RPMI8226 (cell line): ENCODE measurements at places on chromosomes 16 and 17.

DNA sequence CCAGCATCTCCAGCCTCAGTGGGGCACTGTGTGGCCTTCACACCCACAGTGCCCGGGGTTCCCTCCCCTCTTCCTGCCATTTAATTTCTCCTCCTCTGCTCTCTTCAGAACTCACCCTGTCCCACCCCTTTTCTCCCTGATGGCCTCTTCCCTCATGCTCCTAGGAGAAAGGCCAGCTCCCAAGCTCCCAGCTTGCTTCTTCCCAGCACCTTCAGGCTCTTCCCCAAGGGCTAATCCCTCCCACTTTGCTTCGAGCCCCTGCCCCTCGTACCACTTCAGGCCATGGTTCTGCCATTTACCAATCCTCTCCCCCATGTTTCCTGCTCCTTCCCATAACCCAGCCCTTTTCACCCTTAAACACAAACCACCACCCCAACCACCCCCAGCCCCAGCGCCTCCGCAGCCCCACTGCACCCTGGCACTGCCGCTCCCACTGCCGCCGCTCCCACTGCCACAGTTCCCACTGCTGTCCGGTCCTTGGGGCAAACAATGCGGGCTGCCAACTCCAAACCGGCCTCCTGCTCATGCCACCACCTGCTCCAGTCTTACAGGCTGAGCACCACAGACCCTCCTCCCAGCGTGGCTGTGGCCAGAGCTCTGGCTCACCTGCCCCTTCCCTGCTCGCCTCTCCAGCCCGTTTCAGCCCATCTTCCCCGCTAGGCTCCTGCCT is 28.6 kb downstream of the ADAM11 start:
- DNase-seq = no peak

- DNase-seq = peak; percentile 32
Measured at GRCh38 chr17:16973760-16974540, 2.0 kb upstream of the TNFRSF13B start.

DNA sequence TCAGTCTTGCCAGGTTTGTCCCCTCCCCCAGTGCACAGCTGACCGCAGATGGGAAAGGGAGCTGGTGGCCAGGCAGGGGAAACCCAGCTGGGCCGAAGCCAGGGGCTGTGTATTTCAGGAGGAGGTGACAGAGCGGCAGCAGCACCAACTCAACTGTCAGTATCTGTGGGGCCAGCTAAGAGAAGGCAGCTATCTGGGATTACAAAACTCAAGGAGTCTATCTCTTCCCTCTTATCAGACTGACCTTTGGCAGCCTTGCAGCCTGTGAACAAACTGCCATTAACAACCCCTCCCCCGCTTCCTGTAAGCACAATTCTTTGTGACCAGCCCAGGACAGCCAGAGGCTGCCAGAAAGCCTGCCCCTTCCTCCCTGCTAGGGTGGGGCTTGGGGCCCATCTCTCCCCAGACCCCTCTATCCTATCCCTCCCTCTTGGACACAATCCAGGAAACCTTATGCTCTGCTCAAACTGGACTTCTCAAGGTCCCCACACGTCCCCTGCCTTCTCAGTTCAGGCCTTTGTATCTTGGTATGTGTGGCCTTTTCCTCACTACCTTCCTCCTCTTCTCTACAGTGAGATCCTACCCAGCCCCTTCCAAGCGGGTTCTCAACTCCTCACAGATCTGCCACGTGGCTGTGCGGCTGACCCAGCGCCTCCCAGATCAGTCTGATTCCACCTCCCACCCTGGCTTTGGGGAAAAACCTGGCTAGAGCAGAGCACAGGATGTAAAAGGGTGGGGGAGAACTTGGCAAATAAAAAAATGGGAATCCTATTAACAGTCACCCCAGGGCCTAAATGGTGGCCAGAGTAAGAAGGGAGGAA is 10.5 kb downstream of the ST3GAL2 start:
- peak; percentile 99 for DNase-seq

DNA sequence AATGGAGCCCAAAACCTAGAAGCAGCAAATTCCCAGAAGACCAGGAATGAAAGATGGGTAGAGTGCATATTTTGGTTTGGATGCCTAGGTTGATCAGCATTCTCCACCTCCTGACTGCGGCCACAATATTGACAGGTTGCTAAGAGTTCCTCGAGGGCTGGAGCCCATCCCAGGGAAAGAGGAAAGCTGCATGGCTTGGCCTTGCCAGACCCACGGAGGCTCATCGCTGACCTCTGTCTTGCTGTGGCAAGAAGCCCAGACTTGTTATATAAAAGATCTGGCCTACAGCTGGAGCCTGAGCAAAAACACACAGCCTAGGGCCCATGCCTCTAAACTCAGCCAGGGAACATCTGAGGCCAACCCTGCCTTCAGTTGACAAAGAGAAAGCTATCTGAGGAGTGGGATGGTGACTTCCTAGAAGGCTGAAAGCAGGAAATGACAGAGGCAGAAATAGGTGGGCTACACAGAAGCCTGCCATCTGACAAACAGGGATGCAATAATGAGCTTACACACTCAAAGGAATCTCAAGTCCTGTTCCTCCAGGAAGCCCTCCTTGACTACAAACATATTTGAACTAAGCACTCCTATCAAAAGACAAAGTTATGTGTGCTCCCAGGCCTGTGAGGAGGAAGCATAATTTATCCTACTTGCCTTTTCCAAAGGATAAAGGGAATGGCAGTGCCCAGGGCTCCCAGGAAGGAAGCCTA is 22.5 kb upstream of the SLC35B1 start:
- DNase-seq = no peak

DNA sequence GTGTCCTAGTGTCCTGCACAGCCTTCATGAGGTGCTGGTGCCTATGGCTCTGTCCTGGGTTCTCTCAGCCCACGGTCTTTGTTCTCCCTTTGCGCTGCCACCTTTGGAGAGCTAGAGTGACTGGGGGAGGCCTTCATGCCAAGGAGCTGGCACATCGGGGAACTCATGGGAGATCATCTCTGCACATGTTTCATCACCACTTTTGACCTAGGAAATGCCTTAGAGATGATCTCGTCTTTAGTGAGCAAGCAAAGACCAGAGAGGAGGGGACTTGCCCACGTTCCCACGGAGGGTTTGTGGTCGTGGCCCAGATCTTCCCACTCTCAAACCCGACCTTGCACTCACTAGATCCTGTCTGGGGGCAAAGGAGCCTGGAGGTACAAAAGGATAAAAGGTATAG is 23.5 kb downstream of the TBX4 start:
- DNase-seq = no peak

- DNase-seq = peak; percentile 87
Measured at GRCh38 chr16:31105677-31106213, 2.4 kb upstream of the BCKDK start.

DNA sequence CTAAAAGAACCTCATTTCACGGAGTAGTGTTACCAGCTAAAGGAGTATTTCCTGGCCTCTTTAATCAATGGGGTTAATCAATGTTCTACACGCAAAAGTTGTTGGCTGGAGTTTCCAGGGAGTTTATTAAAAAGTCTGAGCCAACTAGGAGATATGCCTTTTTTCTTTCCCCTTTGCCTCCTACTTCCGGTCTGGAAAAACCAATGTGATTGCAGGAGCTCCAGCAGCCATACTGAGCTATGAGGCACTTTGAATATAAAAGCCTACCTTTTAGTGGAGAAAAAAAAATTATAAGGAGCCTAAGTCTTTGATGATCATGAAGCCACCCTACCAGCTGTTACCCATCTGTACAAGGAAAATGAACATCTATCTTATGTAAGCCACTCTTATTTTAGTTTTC is 17.9 kb upstream of the ERCC4 start:
- no peak for DNase-seq

DNA sequence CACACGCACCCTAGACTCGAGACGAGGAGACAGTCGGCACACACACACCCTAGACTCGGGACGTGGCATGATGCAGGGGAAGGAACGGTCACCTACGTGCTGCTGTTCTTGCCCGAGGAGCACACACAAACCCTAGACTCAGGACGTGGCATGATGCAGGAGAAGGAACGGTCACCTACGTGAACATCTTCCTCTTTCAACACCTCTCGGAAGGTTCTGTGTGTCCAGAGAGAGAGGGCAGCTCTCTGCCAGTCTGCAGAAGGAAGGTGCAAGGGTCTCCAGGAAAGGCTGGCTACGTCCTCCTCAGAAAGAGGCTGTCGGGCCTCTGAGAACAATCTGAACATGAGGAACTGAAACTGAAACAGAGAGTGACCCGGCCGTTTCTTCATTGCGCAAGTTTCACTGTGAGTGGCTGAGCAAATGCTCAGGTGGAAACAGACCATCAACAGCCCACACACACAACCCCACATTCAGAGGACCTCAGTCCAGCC is 43.4 kb downstream of the ZNF276 start:
- DNase-seq = peak; percentile 91

GRCh38 chr16:74465281-74465680 is 44.0 kb upstream of the CLEC18B start:
- DNase-seq = no peak

DNA sequence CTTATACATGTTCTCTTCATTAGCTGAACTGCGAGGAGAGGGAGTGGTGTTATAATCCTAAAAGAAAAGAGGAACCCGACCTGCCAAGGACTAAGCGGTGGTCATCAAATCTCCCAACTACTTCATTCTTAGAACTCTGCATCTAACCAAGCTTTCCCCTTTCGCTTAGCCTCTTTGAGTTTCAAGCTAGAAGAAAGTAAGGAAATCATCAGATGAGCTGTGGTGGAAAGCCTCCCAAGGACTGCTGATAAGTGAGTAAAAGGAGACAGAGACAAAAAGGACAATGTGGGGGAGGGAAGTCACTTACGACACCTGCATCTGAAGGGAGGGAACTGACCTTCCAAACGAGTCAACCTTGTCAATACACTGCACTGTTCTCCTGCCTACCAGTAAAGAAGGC is 121.3 kb downstream of the TRIM37 start:
- no peak for DNase-seq

DNA sequence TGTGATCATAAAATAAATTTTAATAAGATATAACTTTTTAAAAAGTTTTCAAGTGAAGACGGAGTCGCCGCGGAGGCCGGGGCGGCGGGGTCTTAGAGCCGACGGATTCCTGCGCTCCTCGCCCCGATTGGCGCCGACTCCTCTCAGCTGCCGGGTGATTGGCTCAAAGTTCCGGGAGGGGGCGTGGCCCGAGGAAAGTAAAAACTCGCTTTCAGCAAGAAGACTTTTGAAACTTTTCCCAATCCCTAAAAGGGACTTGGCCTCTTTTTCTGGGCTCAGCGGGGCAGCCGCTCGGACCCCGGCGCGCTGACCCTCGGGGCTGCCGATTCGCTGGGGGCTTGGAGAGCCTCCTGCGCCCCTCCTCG is at the start of gene FOXC2:
FOXC2 (plus strand) TSS at position 229 of the 365 bp plus-strand sequence. CDS start 507 bp downstream, outside the sequence.
- DNase-seq = no peak

DNA sequence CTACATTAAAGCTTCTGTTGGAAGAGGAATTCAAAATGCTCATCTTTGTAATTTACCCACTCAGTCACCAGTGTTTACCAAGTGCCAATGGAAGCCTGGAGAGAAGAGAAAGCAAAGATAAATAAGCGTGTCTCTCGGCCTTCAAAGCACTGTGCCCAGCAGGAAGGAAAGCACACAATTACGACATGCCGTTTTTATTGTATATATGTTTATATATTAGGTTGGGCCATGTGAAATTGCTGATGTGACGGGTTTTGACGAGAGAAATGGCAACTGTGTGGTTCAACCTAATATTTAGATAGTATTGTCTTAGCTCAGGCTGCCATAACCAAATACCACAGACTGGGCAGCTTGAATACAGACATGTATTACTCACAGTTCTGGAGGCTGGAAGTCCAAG is 79.3 kb upstream of the HSBP1 start:
- no peak for DNase-seq

GRCh38 chr17:14092808-14093207 is 23.5 kb downstream of the COX10 start:
- DNase-seq = no peak

DNA sequence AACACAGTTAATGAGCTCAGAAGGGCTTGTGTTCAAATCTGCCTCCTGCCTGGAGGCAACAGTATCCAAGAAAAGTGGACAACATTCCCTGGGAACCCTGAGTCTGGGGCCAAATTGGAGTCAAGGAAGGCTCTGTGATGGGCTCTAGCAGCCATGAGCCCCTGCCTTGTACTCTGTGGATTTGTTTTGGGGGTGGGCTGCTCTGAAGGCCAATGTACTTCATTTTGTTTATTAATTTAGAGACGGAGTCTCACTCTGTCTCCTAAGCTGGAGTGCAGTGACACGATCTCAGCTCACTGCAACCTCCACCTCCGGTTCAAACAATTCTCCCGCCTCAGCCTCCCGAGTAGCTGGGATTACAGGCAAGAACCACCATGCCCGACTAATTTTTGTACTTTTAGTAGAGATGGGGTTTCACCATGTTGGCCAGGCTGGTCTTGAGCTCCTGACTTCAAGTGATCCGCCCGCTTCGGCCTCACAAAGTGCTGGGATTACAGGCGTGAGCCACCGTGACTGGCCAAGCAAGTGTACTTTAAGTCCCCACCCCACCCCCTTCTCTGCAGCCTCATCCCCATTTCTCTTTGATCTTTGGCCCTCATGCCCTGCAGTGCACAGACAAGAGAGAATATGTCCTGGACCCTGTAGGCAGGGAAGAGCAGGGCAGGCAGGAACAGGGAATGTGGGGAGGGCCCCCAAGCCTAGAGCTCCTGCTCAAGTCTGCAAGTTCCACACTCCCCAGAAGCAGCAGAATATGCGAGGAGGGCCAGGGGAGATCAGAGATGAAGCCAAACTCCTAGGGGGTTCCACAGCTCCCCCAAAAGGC is 2.7 kb upstream of the GIP start:
- no peak for DNase-seq

- no peak for DNase-seq
Measured at GRCh38 chr17:65417406-65418221, 143.8 kb downstream of the AXIN2 start.

DNA sequence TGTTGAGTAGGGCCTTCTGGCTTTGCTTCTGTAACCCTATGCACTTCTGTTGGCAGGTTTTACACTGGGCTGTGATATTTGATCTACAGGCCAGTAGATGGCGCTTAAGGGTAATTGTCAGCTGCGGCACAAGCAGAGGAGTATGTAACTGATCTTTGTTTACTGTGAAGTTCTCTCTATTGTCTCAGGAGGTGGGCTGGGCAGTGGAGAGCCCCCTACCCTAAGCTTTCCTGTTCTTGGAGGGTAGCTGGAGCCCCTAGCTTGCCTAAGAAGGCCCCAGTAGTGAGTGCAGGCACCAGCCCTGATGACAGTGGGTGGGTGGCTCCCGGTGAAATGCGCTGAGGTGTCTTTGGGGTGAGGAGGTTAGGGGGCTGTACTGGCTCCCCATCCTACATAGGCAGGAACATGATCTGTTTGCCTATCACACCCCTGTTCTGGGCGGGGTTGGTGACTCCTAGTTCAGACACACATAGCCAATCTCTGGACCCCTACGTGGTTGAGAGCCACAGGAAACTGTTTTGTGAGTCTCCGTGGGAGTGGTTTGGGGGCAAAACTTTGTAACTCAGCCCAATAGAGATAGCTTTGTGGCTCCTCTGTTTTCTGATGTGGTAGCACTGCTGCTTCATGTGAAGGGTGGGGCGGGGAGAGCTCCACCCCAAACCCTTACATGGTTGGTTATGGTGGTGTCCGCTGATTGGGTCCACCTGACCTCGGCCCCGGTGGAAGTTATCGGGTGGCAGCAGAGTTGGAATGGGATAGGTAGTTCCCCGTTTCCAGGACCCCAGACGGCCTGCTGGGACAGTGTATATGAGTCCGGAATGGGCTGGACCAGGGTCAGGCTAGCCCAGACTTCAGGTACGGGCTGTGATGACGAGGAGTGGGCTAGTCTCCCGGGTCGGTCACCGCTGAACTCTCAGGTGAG is 60.4 kb downstream of the SLFN11 start:
- peak; percentile 59 for DNase-seq

- DNase-seq = no peak
Measured at GRCh38 chr17:1371893-1372590, 28.0 kb downstream of the YWHAE start.
